ENCODE measurements at places on chromosomes 6 and 20.

- no peak for DNase-seq
These were observed 414.1 kb downstream of the CDH26 start for GRCh38 chr20:60372275-60372674.

DNA sequence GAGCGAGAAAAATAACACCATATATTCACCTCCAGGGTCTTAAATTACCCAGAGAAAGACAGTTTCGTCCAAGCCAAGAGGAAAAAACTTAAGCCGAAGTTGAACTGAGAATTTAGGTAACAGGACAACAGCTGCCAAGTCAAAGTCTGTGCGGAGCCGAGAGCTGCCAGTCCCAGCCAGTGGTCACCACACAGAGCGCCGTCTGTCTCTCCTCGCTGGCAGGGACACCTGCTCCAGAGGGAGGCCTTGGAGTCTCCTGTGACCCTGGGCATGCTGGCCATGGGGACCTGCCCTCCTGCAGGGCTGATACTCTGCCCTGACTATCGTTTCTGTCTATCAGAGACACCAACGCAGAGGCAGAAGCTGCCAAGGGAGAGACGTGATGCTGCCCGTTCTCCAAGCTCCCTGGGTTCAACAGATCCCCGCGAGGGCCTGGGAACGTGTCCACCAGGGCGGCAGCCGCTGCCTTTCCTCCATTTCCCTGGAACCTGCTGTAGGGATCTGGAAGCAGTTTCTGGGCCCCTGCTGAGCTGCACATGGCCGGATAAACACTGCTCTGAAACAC is 341.3 kb downstream of the SMOC2 start:
- no peak for DNase-seq

GRCh38 chr6:30681766-30682142 is 4.7 kb downstream of the PPP1R18 start:
- DNase-seq = no peak

DNA sequence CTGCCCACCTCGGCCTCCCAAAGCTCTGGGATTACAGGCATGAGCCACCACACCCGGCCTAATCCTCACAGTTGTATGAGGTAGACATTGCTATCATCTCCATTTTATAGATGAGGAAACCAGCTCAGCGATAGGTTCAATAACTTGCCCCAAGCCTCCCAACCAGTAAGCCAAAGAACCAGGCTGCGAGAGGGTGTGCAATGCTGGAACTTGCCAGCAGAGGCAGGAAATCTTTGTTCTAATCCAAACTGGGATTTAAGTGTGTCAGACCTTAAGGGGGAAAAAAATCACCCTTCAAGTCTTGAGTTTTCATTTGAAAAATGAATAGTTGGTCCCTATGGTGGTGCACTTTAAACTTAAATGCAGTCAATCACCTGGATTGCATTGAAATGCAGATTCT is 20.1 kb upstream of the RNGTT start:
- DNase-seq = peak; percentile 51

- DNase-seq = no peak
These were observed 94.0 kb downstream of the PREP start for GRCh38 chr6:105308840-105309239.

DNA sequence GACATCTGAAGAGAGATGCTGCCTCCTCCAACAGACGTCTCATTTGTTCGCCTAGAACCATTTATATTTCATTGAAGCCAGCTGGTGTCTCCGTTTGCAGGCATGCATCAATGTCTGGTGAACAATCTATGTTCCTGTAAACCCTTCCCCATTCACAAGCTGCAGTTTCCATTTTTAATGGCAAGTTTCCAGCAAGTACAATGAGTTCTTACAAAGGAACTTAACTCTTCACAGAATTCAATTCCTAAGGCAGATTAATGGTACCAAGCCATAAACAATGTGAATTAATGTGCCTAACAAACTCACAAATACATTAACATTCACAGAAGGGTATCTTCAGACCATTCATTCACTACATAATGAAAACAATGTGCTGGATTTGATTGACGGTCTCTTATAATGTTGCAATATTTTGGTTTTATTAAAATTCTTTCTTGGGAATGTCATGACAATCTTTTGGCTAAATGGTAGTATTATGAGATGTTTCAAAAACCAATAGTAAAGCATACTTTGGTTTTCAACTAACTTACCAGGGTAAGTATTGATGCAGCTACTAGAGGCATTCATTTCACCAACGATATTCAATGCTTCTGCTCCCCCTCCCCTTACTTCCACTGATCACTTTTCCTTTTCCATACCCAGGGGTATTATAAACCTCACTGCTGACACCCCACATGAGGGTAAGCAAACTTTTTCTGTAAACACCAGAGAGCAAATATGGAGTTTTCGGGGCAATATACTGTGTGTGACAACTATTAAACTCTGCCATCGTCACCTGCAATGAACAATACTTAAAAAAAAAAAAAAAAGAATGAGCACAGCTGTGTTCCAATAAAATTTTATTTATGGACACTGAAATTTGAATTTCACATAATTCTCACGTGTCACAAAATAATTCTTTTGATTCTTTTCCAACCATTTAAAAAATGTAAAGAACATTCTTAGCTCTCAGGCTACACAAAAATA is 4.2 kb downstream of the AKIRIN2 start:
- DNase-seq = peak; percentile 42

DNA sequence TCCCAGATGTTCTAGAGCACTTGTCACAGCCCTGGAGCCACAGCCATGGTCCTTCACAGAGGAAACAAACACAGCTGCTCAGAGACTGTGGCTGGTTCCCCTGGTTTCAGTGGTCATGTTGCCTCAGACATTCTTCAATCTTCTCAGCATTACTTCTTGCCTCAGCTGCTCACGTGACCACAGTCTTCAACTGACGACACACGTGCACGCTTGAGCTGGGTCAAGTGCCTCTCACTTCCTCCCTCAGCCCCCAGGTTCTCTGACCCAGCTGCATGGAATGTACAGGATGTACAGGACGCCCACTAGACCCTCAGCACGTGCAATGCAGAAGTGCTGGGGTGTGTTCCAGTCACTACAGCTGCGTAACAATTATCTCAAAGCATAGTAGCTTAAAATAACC is 159.8 kb upstream of the GGTLC1 start:
- DNase-seq = peak; percentile 34

DNA sequence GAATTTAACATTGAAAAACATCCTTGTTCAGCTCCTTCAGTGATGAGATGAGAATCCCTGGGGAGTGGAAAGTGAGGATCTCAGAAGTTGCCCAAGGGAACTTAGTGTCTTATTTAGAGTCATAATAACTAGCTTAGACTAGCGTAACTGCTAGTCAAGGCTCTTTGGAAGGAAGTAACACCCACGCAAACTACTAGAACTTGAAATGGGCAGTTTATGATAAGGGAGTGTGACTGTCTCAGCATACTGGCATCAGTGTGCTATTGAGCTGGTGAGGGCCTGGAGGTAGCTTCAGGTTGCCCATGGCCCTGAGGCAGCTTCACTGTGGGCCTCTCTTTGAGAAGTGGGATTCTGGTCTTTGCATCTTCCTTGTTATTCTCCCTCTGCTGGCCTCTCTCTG is 40.1 kb downstream of the SLX4IP start:
- DNase-seq = peak; percentile 83

GRCh38 chr6:161048641-161049040 is 57.1 kb downstream of the MAP3K4 start:
- DNase-seq = no peak

DNA sequence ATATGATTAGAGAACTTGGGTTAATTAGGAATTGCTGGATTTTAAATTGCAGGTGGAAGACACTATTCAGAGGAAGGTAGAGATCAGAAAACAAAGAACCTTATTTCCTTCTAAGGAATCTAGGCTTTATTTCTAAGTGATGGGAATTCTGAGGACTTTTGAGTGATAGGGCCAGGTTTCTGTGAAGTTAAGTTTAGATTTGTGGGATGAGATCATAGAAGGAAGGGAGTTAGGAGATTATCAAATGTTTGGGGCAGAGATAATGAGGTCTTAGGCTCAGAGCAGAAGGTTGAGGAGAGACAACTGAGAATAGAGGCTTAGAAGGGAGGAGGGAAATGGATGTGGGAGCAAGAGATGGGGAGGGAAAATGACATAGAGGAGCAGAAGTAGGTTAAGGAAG is 109.7 kb upstream of the MMS22L start:
- DNase-seq = no peak

GRCh38 chr6:156107624-156108101 is 652.0 kb upstream of the NOX3 start:
- no peak for DNase-seq

GRCh38 chr6:90268178-90268577 is 28.5 kb downstream of the BACH2 start:
- DNase-seq = no peak

DNA sequence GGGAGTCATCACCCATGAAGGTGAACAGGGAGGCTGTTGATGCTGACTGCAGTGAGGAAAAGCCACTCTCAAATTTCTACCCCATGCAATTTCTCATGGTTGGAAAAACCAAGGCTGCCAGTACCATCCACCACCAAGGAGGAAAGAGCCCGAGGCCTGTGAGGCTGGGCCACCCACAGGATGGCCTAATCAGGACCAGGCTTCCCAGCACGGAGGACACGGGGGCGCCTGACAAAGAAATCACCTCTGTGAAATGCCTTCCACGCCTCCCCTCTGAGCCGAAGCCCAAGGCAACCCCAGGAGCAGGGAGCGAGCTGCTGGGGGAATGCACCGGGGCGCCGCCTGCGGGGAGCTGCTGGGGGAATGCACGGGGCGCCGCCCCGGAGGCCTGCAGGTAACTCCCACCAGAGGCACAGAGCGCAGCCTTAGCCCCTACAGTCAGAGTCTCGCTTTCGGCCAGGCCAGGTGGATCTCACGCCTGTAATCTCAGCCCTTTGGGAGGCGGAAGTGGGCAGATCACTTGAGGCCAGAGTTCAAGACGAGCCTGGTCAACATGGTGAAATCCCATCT is 26.9 kb downstream of the FOXF2 start:
- DNase-seq = no peak

DNA sequence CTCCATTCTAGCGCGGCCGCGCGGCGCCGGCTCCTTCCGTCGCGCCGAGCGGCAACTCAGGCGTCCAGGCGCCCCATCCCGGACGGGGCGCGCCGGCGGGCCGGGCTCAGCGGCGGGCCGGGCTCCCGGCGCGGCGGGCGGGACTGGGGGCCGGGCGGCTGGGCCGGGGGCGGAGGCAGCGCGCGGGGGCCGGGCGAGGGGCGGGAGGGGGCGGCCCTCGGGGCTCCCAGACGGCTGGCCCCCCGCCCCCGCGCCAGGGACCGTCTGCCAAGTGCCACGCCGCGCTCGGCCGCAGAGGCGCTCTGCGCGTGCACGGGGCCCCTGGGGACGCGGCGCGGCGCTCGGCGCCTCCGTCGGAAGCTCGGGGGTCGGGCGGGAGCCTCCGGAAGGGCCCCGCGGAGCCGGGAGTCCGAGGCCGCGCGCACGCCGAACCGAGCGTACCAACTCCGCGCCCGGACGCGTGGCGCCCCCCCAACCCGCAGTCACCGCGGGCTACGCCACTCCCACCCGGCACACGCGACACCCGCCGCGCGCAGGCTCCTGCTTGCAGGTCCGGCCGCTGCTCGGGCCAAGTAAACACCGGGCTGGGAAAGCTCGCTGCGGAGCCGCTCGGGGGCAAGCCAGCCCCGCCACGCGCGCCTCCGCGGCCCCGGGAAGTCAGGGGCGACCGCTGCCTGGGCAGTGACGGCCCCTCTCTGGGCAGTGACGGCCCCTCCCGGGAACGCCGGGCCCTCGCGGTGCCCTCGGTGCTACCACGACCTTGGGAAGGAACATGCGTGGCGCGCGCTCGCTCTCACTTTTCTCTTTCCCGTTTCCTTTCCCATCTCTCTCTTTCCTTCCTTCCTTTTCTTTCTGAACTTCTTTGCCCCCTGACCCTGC is at the start of gene PREX1:
PREX1 (minus strand) TSS at position 145 of the 879 bp plus-strand sequence; CDS start at position 6, 139 bp downstream.
- peak; percentile 80 for DNase-seq

- no peak for DNase-seq
These were observed 41.2 kb upstream of the CDH4 start for GRCh38 chr20:61210862-61211261.

GRCh38 chr6:16403831-16404230 is 165.4 kb downstream of the GMPR start:
- no peak for DNase-seq

DNA sequence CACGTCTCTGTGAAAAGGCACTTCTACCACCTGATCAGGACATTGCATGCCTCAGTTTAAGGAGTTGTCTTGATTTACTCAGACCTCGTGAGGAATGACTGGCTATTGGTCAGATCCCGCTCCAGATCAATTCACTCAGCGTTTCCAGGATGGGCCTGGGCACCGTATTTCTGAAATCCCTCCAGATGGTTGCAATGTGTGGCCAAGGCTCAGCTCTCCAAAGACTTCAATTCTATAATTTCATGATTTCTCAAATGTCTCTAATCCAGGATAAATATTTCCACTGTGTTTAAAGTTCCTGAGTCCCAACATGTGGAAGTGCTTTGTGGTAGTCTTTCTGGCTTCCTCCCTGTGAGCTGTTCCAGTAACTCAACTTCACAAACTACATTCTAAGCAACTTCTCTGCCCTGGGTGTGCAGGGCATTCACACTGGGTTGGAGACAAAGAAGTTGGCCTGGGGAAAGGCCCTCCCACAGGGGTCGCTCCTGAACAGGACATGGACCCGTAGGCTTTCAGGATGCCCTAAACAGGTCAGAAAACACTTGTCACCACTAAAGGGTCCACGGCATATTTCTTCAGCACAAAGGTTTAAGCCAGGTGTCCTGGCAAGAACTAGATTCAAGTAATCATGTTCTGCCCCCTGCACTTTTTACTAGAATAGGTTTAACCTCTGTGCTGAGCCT is 212.1 kb downstream of the WDR27 start:
- no peak for DNase-seq

DNA sequence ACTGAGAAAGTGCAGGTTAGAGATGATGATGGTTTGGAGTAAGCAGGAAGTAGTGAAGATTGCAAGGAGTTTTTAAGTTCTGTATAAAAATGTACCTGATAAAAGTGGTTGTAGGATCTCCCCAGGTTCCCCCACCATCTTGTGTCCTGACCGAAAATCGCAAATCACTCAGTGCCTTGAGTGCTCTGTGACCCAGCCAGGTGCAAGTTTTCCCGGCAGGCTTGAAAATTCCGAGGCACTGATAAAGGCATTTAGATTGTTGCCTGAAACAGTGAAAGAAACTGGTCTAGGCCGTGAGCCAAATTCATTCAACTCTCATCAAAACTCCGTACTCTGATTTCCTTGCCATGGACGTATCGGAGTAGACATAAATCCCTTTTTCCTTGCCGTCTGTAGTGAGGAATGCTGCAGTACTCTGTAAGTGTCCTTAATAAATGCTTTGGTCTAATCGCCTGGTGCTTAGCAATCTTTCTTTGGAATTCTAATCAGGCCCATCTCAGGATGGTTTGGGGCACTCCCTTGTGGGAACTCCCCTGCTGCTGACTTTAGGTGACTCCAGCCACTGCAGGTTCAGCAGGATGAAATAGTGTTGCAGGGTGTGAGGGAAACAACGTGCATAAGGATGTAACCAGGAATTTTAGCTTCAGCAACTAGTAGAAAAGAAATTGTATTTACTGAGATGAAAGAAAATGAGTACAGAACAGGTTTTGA is 1199.8 kb upstream of the MAP3K7 start:
- DNase-seq = no peak

All from inflammatory macrophage treated with lipopolysaccharide for 1 hour (primary cell).